ENCODE measurements at places on chromosomes 4 and X. TPM values are rescaled to one million over a fixed set of nuclear protein-coding genes. Genes with fewer than 3 reads are reported as not detected.

DNA sequence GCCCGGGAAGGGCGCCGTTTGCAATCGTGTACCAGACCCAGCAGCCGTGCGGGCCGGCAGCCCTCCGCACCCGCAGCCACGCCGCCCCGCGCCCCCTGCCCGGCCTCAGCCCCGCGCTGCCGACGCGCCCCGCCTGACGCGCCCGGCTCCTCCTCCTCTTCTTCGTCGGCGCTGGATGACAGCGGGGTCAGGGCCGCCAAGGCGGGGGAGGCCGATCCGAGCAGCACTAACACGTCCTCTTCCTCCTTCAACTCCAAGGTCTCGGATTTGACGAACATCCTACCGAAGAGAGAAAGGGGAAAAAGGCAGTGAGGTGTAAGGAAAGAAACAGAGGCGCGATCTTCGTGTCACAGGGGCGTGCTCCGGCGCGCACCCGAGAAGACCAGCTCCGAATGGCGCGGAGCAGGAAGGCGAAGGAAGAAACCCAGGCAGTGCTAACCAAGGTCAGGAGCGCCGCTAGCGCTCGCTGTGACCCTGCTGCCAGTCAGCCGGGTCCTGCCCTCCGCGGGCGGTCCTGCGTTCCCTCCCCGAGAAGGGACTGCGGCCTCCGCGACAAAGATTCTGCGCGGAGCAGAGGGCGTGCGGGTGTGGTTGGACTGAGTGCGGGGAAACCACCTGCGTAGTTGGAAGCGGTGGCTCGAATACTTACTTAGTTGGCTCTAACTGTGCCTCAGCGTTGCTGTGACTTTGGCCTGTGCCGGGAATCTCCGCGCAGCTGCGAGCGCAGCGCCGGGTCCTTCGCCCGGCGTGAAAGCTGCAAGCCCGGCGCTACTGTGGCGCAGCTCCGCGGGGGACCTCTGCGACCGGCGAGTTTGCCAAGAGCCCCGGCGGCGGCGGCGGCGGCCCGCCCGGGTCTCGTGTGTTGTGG is 548 bp downstream of the NEUROG2 start:
- peak; percentile 28 for DNase-seq

- no peak for DNase-seq
Observed at GRCh38 chrX:78957049-78957767, 12.0 kb downstream of the P2RY10 start.

- DNase-seq: no peak
Observed at GRCh38 chr4:103074744-103075434, 1.7 kb downstream of the SLC9B2 start.

DNA sequence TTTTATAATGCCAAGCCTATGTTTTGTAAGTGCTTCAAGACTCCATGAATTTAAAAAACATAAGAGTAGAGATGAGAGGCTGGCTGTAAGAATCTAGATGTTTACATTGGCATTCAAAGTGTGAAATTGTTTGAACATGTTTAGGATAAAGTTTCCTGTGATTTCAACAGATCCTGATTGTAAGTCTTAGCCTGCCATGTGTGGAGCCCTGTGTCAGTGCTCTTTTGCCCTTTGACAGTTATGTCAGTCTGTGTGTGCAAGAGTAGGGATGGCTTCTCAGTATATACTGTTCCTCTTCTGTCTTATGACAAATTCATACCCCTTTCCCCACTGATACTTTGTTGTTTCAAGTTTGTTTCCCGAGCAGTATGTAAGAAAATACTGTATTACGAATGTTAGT is 68.2 kb downstream of the USP9X start:
- DNase-seq: no peak

- DNase-seq: no peak
Observed at GRCh38 chrX:13843150-13843721, 26.3 kb upstream of the GPM6B start.

DNA sequence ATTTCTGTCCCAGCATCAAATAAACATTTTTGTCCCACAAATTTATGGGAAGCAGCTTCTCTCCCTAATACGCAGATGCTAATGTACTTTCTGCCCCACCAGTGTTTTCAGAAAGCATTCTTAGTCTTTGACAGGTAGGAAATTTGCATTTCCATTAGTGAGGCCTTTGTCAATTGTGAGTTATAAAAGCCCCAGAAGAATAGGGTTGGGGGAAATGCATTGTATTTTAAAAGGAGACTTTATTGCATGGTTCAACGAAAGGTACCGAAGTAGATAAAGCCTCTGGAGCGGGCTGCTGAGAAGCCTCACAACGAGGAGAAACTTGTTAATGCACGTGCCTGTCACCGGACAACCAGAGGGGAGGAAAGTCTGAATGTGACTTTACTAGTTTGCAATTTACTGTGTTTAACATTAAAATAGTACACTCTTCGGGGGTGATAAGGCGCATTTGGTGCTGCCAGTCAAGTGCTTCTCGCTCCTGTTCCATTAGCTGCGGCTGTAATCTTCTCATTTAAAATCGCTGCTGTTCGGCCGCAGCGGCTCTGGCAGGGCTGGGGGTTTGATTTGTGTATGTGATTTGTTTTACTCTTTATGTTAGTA is 63.4 kb downstream of the DCTD start:
- no peak for DNase-seq

DNA sequence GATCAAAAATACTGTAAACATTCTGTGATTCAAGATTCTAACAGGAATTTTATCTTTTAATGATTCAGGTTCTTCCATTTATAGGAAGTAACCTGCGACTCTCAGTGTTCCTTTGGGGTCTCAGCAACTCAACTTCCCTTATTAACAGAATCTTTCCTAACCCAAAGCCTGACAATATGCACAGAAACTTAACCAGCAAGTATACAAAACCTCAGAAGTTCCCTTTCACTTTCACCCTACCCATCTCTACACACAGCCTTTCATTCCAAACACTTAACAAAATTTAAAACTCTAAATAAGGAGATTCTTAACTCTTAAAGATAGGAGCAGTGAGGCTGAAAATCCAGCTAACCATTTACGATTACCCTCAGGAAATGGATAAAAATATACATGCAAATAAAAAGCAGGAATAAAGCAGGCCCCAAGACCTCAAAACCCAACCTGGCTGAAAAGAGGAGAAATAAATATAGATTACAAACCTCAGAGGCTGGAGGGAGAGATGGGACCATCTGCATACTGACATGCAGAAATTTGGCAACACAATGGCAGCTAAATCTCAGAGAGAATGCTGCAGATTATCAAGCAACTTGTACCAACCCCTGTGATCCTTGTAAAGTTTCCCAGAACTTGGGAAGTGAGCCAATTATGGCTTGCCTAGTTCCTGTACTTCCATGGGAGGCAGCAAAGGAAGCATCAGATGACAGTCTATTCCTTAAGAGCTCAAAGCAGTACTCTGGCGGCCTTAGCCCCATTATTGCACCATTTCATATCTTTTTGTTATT is 101.0 kb downstream of the ATP11C start:
- no peak for DNase-seq

ANXA10 gene
- not detected for total RNA-seq

PF4V1 gene
- not detected for total RNA-seq

All from left colon (tissue), 2 donors.